Endothelial cell of umbilical vein (primary cell): ENCODE measurements at places on chromosomes 2 and 18.

- no peak overlapping the region for H3K27ac ChIP-seq
- no peaks in the 10 kb centered on the region for H3K36me3 ChIP-seq
- no peak for DNase-seq
- H3K4me1 ChIP-seq = peaks cover 5% of the 10 kb centered on the region
Observed at GRCh38 chr2:237868631-237869342, 9.4 kb downstream of the RAMP1 start.

DNA sequence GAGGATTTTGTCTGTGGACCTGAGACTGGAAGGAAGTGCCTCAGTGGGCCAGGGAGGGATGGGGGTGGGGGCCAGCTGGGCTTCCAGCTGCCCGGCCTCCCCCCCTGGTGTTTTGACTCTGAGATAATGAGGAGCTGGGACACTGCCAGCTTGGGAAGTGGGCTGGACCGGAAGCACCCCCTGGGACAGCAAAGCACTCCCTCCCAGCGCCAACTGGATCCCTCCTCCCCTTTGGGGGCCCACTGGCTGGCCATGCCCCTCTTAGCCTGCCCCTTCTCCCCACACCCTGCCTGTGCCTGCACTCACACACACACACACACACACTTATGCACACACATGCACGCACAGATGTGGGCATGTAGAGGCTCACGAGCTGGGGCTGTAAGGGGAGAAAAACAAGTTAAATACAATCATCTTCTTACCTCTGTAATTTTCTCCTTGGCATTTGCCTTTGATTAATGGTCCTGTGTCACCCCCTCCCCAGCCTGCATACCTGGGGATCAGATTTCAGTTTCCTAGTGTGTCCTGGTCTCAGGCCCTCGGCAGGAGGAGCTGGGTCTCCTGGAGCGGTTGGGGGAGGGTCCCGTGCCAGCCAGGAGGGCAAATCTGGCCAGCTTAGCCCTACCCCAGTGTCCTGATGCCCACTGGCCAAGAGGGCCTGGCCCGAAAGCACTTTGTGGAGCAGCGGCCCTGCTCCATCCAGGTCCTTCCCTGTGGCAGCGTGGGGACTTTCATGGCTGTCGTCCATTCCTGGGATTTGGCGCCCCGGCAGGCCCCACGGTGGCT, 3.6 kb downstream of the ITM2C start:
- no peak overlapping the region for H3K27ac ChIP-seq
- no peak for DNase-seq
- peaks cover 4% of the 10 kb centered on the region for H3K4me1 ChIP-seq
- H3K4me3 ChIP-seq = no peak overlapping the region
- H3K27me3 ChIP-seq = peaks cover 20% of the 10 kb centered on the region

- no peaks in the 10 kb centered on the region for H3K4me1 ChIP-seq
- no peak overlapping the region for H3K27ac ChIP-seq
- DNase-seq = peak; percentile 4
- H3K4me3 ChIP-seq = no peak overlapping the region
- H3K36me3 ChIP-seq = no peaks in the 10 kb centered on the region
Observed at GRCh38 chr2:57330447-57330846, 716.2 kb upstream of the VRK2 start.

- no peaks in the 10 kb centered on the region for H3K36me3 ChIP-seq
- H3K4me1 ChIP-seq = no peaks in the 10 kb centered on the region
- no peak for DNase-seq
- H3K4me3 ChIP-seq = no peak overlapping the region
- H3K27me3 ChIP-seq = no peaks in the 10 kb centered on the region
- H3K27ac ChIP-seq = no peak overlapping the region
Observed at GRCh38 chr2:220318508-220318907, 691.1 kb downstream of the SLC4A3 start.

- no peaks in the 10 kb centered on the region for H3K36me3 ChIP-seq
- H3K27ac ChIP-seq = no peak overlapping the region
- DNase-seq = no peak
- no peak overlapping the region for H3K4me3 ChIP-seq
- no peaks in the 10 kb centered on the region for H3K27me3 ChIP-seq
Observed at GRCh38 chr2:28360058-28360717, 32.5 kb upstream of the FOSL2 start.

DNA sequence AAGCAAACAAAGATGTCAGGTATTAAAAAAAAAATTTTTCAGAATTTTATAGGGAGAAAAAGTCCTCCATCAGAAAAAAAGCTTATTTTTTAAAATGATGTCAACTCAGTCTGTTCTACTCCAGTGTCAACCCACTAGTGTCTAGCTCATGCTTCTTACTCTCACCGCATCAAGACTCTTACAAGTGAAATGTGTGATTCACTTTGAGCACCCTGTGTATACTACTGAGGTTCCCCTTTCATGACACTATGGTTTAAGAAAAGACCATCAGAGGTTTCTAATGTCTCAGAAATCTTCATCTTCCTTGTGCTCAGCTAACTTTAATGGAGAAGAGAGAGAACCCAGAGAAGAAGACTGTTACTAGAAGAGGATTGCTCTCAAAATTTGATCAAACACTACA, 43.4 kb downstream of the FEZ2 start:
- H3K4me1 ChIP-seq = peaks cover 47% of the 10 kb centered on the region
- peaks cover 20% of the 10 kb centered on the region for H3K36me3 ChIP-seq
- no peaks in the 10 kb centered on the region for H3K27me3 ChIP-seq
- H3K27ac ChIP-seq = no peak overlapping the region
- H3K4me3 ChIP-seq = no peak overlapping the region
- no peak for DNase-seq

GRCh38 chr18:28647961-28648360, 471.0 kb upstream of the CDH2 start:
- H3K4me1 ChIP-seq = peaks cover 6% of the 10 kb centered on the region
- H3K27me3 ChIP-seq = no peaks in the 10 kb centered on the region
- no peak overlapping the region for H3K27ac ChIP-seq
- no peak overlapping the region for H3K4me3 ChIP-seq

GRCh38 chr2:215951558-215951957, 61.8 kb downstream of the MREG start:
- no peak overlapping the region for H3K4me3 ChIP-seq
- no peaks in the 10 kb centered on the region for H3K27me3 ChIP-seq
- no peak overlapping the region for H3K27ac ChIP-seq

DNA sequence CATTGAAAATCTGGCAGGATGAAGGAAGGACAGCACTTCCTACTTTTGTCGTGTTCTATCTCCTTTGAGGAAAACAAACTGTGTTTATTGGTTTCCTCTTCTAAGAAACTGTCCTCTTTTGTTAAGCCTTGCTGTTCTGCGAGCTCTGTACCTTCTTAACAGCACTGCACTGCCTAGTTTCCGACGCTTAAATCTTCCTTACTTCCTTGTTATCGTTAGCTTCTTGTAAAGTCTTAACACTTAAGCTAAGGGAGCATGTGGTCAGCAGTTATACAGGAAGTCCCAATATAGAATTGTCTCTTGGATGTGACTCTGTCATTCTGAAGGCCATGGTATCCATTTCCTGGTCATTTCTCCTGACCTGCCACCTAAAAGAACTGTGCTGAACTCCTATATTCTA, 552.8 kb upstream of the NRP2 start:
- no peaks in the 10 kb centered on the region for H3K27me3 ChIP-seq
- peaks cover 4% of the 10 kb centered on the region for H3K4me1 ChIP-seq
- H3K36me3 ChIP-seq = no peaks in the 10 kb centered on the region
- no peak for DNase-seq
- H3K4me3 ChIP-seq = no peak overlapping the region
